Fibroblast of lung (primary cell): ENCODE measurements at places on chromosomes 16 and 17. TPM values are rescaled to one million over a fixed set of nuclear protein-coding genes. Genes with fewer than 3 reads are reported as not detected.

DNA sequence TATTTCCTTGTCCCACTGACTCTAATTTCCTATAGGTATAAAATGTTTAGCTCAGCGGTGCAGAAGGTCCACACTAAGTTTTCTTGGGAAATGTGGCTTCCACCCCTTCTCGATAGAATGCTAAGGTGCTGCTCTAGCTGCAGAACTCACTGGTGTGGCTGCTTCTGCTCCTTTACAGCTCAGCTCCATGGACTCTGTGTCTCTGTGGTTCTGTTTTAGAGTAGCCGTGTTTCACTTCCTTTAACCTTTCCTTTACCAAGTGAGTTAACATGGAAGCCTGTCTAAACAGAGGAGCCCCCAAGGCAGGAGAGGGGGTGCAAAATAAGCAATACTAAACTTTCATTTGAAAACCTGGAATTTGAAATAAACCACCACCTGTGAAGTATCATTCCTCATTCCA lies 65.3 kb downstream of the SPECC1 start:
- H3K27ac ChIP-seq = no peak overlapping the region
- DNase-seq = no peak
- H3K36me3 ChIP-seq = no peaks in the 10 kb centered on the region

GRCh38 chr17:9937901-9938300 lies 32.8 kb upstream of the RCVRN start:
- H3K4me1 ChIP-seq = no peaks in the 10 kb centered on the region
- no peak for DNase-seq
- H3K27ac ChIP-seq = no peak overlapping the region
- no peak overlapping the region for H3K4me3 ChIP-seq
- no peaks in the 10 kb centered on the region for H3K36me3 ChIP-seq

DNA sequence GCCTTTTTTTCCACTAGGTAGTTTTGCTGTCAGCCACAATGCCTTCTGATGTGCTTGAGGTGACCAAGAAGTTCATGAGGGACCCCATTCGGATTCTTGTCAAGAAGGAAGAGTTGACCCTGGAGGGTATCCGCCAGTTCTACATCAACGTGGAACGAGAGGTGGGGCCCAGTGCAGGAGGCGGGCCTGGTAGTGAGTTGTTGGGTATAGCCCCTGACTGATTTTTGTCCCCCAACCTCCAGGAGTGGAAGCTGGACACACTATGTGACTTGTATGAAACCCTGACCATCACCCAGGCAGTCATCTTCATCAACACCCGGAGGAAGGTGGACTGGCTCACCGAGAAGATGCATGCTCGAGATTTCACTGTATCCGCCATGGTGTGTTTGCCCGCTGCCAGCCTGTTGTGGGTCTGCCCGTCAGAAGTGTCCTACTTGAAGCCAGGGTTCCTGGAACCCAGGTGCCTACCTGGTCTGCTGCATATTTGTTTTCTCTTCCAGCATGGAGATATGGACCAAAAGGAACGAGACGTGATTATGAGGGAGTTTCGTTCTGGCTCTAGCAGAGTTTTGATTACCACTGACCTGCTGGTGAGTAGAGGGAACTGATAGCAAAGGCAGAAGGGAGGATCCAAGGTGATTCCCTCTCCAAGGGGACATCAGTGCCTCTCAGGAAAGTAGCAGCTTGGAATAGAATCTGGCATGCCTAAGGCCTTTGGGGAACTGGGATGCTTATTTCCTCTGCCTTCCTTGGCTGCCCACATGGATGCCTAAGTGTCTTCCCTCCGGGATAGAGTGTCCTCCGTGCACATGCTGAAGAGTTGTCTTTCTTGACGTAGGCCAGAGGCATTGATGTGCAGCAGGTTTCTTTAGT lies 1.9 kb upstream of the CD68 start:
- peak overlapping the region; percentile 16 for H3K27ac ChIP-seq
- H3K4me1 ChIP-seq = peaks cover 42% of the 10 kb centered on the region
- no peak overlapping the region for H3K4me3 ChIP-seq
- no peaks in the 10 kb centered on the region for H3K27me3 ChIP-seq
- H3K36me3 ChIP-seq = peaks cover 47% of the 10 kb centered on the region

DNA sequence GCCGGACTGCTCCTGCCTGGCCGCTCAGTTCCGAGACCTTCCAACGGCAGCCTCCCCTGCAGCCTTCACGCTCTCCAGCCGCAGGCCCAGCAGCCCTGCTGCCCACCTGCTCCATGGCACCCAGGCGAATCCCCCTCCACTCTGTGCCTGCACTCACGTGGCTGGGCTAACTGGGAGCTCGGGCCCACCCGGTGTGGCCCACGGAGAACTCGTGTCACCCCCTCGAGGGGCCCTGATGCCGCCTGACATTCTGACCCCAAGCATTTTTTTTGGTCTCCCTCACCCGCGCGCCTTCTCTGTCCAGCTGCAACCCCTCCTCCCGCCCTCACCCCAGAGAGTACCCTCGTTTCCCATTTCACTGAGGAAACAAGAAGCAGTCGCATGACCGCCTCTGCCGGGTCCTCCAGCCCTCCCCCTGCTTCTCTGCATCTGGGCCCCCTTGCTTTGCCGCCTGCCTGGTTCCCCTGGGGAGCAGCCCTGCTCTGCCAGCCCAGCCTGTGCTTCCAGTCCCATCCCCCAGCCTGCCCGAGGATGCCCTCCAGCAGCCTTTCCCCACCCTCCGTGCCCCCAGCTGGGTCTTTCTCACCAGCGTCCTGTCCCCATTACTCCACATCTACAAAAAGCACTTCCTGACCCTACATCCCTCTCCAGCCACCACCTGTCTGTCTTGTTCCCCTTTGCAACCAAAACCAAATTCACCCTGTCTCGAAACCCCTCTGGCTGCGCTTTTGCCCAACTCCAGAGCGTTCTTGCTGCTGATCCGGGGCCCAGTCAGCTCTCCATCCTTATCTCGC lies 146.4 kb upstream of the CHMP6 start:
- DNase-seq = no peak
- no peak overlapping the region for H3K4me3 ChIP-seq
- no peak overlapping the region for H3K27ac ChIP-seq
- no peaks in the 10 kb centered on the region for H3K4me1 ChIP-seq

- H3K36me3 ChIP-seq = peaks cover 40% of the 10 kb centered on the region
- peak; percentile 70 for DNase-seq
- H3K4me1 ChIP-seq = no peaks in the 10 kb centered on the region
- H3K27ac ChIP-seq = no peak overlapping the region
- H3K27me3 ChIP-seq = no peaks in the 10 kb centered on the region
Observed at GRCh38 chr16:29848420-29849297, 14.4 kb downstream of the CDIPT start.

SDR42E2 gene
- total RNA-seq = under 0.01 TPM in 1 of 2 replicates, not detected in the other

DNAH17 gene
- total RNA-seq = not detected in 2 replicates

GRCh38 chr17:55672585-55673501 lies 49.8 kb downstream of the TMEM100 start:
- H3K4me1 ChIP-seq = no peaks in the 10 kb centered on the region
- H3K4me3 ChIP-seq = no peak overlapping the region
- no peak overlapping the region for H3K27ac ChIP-seq

DNA sequence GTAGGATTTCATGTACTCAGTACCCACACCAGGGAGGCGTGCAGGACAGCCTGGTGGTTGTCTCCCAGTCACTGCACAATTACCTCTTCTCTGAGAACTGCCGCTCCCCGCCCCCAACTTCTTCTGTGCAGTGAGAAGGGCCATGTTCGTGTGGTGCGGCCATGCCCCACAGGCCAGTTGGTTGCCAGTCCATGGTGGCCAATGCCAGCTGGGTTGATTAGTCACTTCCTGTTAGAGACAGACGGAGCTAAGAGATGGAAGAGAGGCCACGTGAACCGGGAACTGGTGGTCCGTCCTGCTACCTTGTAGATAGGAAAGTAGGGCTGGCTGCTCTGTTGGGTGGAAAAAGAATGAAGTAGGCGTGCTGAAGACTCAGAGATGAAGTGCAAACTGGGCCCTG lies 206.5 kb downstream of the ABCC12 start:
- H3K27me3 ChIP-seq = no peaks in the 10 kb centered on the region
- H3K27ac ChIP-seq = no peak overlapping the region
- no peak for DNase-seq
- no peaks in the 10 kb centered on the region for H3K4me1 ChIP-seq

DNA sequence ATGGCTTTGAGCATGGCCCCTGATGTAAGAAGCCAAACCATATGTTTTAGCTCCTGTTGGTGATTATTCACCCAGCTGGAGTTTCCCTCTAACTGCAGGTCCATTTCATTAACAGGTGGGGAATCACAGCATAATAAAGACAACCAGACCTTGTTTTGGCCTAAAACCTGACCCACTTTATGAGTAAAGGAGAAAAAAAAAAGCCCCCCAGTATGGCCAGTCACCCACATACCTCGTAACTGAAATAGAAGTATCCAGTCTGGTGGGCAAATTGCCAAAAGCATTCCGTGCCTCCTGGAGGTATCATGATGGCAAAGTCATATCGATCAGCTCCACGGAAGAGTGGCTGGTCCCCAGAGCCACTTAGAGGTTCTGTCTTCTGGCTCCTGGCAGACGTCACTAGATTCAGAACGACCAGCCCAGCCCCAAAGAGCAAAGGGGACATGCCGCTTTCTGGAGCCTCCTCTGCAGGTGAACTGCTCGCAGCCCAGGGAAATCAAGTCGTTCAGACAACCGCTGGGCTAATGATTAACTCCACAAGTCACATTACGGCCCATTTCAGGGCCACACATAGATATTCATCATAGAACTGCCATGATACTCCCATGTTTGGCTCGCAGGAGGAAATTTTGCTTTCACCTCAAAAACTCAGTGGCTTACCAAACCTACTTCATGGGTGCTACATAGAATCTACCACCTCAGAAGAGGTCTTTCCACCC lies at the start of gene TMED6:
TSS of gene TMED6 (minus strand) at position 478 of the 719 bp plus-strand sequence. CDS start at position 445, 33 bp downstream.
- no peak within 1 kb of the TSS for H3K27ac ChIP-seq
- no peak for DNase-seq
- H3K27me3 ChIP-seq = no peaks in the 10 kb centered on the region
- H3K4me3 ChIP-seq = no peak within 1 kb of the TSS
- peaks cover 6% of the 10 kb centered on the region for H3K36me3 ChIP-seq
- H3K4me1 ChIP-seq = no peaks in the 10 kb centered on the region

DNA sequence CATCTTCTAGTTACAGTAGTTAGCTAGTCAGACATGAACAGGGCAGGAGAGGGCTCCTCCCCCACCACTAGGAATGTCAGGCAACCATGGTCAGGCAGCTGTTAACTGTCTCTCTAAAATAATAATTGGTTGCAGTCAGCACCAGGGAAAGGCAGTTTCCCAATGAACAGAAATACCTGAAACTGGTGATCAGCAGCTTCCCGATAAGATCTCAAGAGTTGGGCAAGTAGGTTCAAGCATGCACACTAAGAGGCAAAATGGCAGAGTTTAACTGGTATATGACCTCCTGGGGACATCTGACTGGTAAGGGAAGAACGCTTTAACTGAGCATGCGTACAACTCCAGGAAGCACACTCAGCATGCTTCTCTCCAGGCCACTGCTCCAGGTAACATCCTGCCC lies 12.6 kb upstream of the XYLT1 start:
- DNase-seq = no peak
- no peaks in the 10 kb centered on the region for H3K36me3 ChIP-seq
- no peak overlapping the region for H3K27ac ChIP-seq
- H3K27me3 ChIP-seq = peaks cover 4% of the 10 kb centered on the region
- no peaks in the 10 kb centered on the region for H3K4me1 ChIP-seq

TOX3 gene
- not detected in 2 replicates for total RNA-seq

QRICH2 gene
- total RNA-seq = 4.3 and 4.6 TPM in 2 replicates

DNA sequence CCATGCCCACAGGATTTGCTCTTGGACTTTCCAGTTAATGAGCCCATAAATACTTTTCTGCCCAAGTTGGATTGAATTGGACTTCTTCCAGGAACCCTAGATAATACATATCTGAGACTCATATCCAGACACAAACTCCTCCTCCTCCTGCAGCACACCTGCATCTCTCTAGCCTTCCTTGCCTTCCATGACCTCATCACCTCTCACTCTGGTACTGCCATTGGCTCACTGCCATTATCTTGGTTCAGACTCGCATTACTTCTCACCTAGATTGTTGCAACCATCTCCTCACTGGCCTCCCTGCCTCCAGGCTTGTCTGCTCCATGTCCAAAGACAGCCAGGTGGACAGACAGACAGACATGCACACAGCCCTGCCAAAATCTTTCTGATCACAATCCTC lies 4.8 kb upstream of the SYT17 start:
- H3K27me3 ChIP-seq = peaks cover 4% of the 10 kb centered on the region
- no peaks in the 10 kb centered on the region for H3K36me3 ChIP-seq
- H3K27ac ChIP-seq = no peak overlapping the region
- no peak overlapping the region for H3K4me3 ChIP-seq

DNA sequence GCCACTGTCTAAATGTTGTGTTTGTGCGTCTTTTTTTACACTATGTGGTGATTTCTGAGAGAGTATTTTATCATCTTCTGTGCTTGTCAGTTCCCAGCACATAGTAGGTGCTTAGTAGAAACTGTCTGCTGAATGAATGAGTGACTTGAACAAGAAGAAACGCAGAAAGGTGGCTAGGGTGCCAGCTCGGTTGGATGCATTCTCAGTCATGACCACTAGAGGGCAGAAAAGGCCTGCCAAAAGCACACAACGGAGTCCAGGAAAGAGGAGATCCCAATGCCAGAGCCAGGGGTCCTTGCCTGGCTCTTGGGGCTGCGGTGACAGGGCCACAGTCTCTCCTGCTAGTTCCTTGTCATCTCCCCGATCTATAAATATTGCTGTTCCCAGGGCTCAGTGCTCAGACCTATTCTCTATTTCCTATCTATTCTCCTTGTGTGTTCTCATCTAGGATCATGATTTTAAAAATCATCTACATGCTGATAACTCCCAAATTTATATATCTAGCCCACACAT lies 57.3 kb upstream of the CCL1 start:
- no peaks in the 10 kb centered on the region for H3K4me1 ChIP-seq
- H3K27ac ChIP-seq = no peak overlapping the region
- H3K36me3 ChIP-seq = no peaks in the 10 kb centered on the region
- peaks cover 13% of the 10 kb centered on the region for H3K27me3 ChIP-seq
- H3K4me3 ChIP-seq = no peak overlapping the region

DNA sequence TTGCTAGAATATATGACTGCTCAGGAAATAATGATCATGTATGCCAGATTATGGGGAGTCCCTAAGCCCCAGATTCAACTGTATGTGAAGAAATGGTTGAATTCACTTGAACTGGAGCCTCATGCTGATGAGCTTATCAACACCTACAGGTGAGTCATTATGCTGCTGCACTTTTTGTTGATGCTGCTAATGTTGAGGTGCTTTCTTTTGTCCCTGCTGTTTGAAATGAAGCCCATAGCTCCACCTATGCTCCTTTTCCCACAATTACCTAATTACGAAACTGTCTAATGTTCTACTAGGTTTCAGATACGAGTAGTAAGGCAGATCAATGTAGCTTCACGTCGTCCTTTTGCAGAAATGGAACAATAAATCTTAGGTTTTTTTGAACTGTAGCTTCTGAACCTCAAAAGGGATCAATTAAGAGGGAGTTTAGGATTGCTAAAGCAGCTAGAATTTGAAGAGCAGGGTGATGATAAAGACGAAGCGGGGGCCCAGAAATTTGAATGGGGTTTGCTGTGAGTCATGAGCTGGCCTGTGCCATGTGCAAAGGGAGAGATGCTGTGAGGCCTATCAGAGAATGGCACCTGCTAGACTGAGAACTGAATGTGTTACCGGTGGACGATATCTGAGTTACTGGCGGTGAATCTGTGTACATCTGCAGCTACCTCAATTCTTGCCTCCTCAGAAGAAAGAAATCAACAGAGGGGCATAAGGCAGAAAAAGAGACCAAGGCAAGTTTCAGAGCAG lies 6.1 kb upstream of the UQCRC2 start:
- no peaks in the 10 kb centered on the region for H3K27me3 ChIP-seq
- no peaks in the 10 kb centered on the region for H3K4me1 ChIP-seq
- H3K27ac ChIP-seq = no peak overlapping the region
- DNase-seq = no peak
